ENCODE measurements at places on chromosomes 12 and 14.

- no peaks in the 10 kb centered on the region for H3K27me3 ChIP-seq
- peaks cover 36% of the 10 kb centered on the region for H3K36me3 ChIP-seq
- H3K4me1 ChIP-seq, result no peaks in the 10 kb centered on the region
- no peak overlapping the region for H3K4me3 ChIP-seq
- H3K27ac ChIP-seq, result no peak overlapping the region
Observed at GRCh38 chr14:52010173-52010693, 20.9 kb downstream of the RTRAF start.

- no peak for DNase-seq
- no peaks in the 10 kb centered on the region for H3K4me1 ChIP-seq
- H3K27me3 ChIP-seq, result no peaks in the 10 kb centered on the region
- peaks cover 11% of the 10 kb centered on the region for H3K36me3 ChIP-seq
- no peak overlapping the region for H3K4me3 ChIP-seq
Observed at GRCh38 chr14:92958373-92959188, 35.6 kb downstream of the CHGA start.

- DNase-seq, result no peak
- no peaks in the 10 kb centered on the region for H3K36me3 ChIP-seq
- no peak overlapping the region for H3K27ac ChIP-seq
- H3K4me3 ChIP-seq, result no peak overlapping the region
Observed at GRCh38 chr12:78457938-78458337, 406.6 kb upstream of the SYT1 start.

DNA sequence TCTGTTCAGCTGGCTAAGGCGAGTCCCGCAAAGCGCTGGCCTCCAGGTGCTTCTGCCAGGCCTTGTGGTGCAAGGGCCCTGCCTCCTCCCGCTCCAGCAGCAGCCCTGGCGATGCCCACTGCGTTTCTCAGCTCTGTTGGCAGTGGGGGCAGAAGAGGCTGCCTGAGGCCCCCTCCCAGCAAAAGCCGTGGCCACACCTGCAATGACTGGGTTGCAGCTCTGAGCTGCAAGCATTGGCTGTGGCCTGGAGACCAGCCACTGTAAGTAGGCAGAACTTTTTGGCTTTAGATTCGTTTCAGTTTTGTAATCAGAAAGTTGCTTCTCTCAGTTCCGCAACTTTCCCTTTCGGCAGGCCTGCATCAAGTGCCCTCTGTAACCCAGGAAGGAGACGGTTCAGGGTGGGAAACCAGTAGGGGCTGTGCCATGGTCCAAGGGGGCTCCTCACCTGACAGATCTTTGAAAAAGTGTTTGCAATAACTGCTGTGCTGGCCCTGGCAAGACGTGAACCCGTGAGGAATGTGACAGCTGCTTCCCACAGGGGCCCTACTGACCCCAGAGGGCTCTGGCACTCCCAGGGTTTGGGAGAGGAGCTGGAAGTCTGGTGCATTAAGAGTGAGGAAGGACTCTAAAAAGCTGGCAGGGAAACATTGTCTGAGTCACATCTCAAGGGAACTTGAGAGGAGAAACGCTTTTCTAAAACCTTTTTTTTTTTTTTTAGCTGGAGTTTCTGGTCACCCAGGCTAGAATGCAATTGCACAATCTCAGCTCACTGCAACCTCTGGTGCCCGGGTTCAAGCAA is 54.5 kb upstream of the MAX start:
- peak; percentile 34 for DNase-seq
- H3K27me3 ChIP-seq, result no peaks in the 10 kb centered on the region
- H3K36me3 ChIP-seq, result no peaks in the 10 kb centered on the region
- H3K4me1 ChIP-seq, result peaks cover 33% of the 10 kb centered on the region

- no peaks in the 10 kb centered on the region for H3K36me3 ChIP-seq
- peaks cover 2% of the 10 kb centered on the region for H3K27me3 ChIP-seq
- H3K4me3 ChIP-seq, result no peak overlapping the region
- peaks cover 7% of the 10 kb centered on the region for H3K4me1 ChIP-seq
- no peak for DNase-seq
Observed at GRCh38 chr14:75196468-75196867, 20.1 kb upstream of the TMED10 start.

- DNase-seq, result no peak
- H3K4me3 ChIP-seq, result no peak overlapping the region
- no peak overlapping the region for H3K27ac ChIP-seq
- H3K27me3 ChIP-seq, result no peaks in the 10 kb centered on the region
Observed at GRCh38 chr12:19893514-19893913, 454.2 kb downstream of the AEBP2 start.
